ENCODE measurements at places on chromosomes 4 and X. TPM values are rescaled to one million over a fixed set of nuclear protein-coding genes. Genes with fewer than 3 reads are reported as not detected.

GRCh38 chrX:70423936-70424675 lies 992 bp downstream of the GDPD2 start:
- no peak for DNase-seq

DNA sequence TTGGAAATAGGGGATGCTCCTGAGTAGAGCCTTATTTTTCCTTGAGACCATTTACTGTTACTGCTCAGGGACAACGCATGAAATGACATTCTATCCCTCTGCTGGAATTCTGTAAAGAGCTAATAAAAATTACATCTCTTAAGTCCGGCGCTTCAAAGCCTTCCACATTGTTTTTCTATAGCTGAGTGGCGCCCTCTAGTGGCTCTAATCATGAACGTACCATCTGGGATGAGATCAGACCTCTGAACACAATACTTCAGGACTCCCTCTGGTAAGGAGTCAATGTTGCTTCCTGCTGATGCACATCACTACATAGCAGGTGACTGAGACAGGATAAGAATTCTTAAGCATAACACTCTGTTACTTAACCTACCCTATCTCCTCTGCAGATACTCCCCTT lies 6.0 kb downstream of the HMGN5 start:
- peak; percentile 31 for DNase-seq

- no peak for DNase-seq
These were observed 104.0 kb upstream of the MBNL3 start for GRCh38 chrX:132592880-132593279.

GRCh38 chr4:109473824-109474223 lies 40.2 kb downstream of the SEC24B start:
- DNase-seq: no peak

The FMR1NB gene
- total RNA-seq: not detected

DNA sequence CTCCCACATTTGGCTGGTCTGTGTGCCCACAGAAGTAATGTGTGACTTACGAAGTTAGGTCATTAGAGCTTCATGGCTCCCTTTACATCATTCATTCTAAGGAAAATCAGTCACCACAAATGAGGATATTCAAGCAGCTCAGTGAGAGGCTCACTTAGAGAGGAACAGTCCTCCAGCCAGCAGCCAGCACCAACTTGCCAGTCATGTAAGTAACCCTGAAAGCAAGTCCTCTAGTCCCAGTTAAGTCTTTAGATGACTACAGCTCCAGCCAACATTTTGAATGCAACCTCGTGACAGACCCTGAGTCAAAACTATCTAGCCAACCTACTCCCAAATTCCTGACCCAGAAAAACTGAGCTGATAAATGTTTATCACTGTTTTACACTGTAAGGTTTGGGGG lies 71.3 kb downstream of the LRBA start:
- DNase-seq: no peak

GRCh38 chr4:153472122-153473037 lies 6.2 kb downstream of the TMEM131L start:
- no peak for DNase-seq

The GPR34 gene
- not detected for total RNA-seq
